ENCODE measurements at places on chromosomes 7 and 10.

- H3K27me3 ChIP-seq = no peaks in the 10 kb centered on the region
- no peak overlapping the region for H3K27ac ChIP-seq
- H3K4me3 ChIP-seq = no peak overlapping the region
- H3K4me1 ChIP-seq = no peaks in the 10 kb centered on the region
Observed at GRCh38 chr7:78620920-78621319, 822.3 kb downstream of the PHTF2 start.

- no peak for DNase-seq
- no peak overlapping the region for H3K27ac ChIP-seq
- no peak overlapping the region for H3K4me3 ChIP-seq
- no peaks in the 10 kb centered on the region for H3K27me3 ChIP-seq
- peaks cover 8% of the 10 kb centered on the region for H3K4me1 ChIP-seq
Observed at GRCh38 chr10:71323407-71323806, 4.3 kb downstream of the SLC29A3 start.

- H3K27ac ChIP-seq = peak overlapping the region; percentile 53
- H3K4me1 ChIP-seq = peaks cover 13% of the 10 kb centered on the region
- no peak for DNase-seq
- H3K4me3 ChIP-seq = no peak overlapping the region
- H3K36me3 ChIP-seq = no peaks in the 10 kb centered on the region
- H3K27me3 ChIP-seq = peaks cover 3% of the 10 kb centered on the region
Observed at GRCh38 chr7:55439627-55440026, 74.5 kb downstream of the LANCL2 start.

DNA sequence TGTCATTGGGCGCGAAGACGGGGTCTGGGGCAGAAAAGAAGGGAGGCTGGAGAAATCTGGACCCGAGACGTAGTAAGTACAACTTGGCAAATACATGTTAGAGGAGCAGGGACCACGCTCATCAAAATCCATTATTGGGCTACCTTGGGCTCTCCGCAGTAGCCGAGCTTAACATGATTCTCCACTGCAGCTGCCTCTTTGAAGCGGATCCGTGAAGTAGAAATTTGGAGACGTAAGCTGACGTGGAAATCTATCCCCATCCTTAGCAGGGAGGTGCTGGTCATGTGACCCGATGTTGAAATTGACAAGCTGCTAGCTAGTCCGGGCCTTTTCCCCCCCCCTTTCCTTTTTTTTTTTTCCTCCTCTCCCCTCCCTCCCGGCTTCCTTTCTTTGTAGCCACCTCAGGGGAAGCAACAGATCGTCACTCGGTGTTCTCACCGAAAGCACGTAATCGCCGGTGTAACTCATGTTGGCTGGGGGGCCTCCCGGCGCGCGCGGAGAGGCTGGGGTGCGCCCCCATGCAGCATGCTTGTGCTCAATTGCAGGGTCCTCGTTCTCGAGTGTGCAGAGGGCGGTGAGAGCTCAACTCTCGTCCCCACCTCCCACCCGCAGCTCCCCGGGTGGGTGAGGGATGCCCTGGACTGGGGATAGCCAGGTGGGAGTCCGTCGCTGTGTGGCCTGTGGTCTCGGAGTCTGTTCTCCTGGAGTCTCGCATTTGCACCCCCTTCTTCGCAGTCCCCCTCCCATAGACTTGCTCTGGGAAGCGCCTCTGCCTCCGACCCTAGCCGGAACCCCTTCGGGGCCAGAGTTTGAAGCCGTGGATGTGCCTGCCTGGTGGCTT, at the start of gene HOXA11:
Gene HOXA11 (minus strand): TSS at position 220 of the 841 bp plus-strand sequence. CDS start 88 bp downstream, at position 132.
- DNase-seq = no peak
- no peaks in the 10 kb centered on the region for H3K36me3 ChIP-seq
- H3K27me3 ChIP-seq = peaks cover 99% of the 10 kb centered on the region

DNA sequence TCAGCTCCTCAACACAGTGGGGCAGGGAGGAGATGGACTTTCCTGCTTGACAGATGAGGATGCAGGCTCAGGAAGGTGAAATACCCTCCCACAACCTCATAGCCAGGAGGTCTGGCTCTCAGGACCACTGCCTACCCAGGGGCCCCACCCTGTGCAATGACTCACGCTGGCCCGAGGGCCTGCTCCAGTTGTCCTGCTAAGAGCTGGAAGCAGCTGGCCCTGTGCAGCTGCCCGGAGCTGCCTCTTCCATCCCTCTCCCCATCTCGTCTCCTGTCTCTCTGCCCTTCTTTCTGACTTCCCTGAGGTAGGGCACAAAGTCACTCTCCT, 123.9 kb downstream of the ZMIZ1 start:
- no peak for DNase-seq
- peaks cover 6% of the 10 kb centered on the region for H3K4me1 ChIP-seq
- no peak overlapping the region for H3K27ac ChIP-seq
